ENCODE measurements at places on chromosomes 12 and 14.

DNA sequence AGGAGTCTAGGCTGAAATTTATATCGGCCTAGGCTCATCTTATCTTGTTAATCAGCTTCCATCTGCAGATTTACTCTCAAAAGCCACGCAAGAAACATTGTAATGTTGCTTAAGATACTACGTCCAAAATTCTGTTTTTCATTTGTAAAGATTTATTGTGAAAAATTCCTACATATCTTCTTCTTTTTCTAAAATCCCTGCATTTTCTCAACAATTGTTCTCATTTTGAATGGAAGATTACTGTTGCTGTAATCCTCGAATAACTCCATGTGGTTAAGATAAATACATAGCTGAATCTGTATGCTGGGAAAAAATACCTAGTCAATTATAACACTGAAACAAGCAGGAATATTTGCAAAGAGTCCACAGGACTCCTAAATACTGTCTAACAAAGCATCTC is 15.6 kb downstream of the INSM2 start:
- DNase-seq = no peak

DNA sequence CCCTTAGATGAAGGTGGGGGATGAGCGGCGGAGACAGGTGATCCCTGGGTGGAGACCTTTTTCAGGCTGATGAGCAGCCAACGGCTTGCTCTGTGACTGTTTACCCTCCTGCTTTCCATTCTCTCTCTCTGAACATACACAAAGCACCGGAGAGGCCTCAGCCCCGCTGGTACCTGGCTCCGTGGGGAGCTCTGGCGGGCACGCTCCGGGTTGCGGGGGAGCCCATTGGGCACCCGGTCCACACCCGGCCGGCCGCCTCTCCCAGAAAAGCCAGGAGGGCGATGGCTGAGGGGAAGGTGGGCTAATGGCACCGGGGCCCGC is 545 bp downstream of the SMARCC2 start:
- DNase-seq = no peak

- no peak for DNase-seq
These were observed 545.4 kb downstream of the FOXG1 start for GRCh38 chr14:29311983-29312382.

- DNase-seq = no peak
These were observed 41.6 kb upstream of the RIC8B start for GRCh38 chr12:106732890-106733289.

- no peak for DNase-seq
These were observed 151.9 kb upstream of the NOS1 start for GRCh38 chr12:117513353-117513752.

GRCh38 chr12:53265783-53266182 is 2.3 kb upstream of the ESPL1 start:
- DNase-seq = no peak

GRCh38 chr14:69877492-69877891 is 1.7 kb upstream of the SMOC1 start:
- DNase-seq = peak; percentile 6

DNA sequence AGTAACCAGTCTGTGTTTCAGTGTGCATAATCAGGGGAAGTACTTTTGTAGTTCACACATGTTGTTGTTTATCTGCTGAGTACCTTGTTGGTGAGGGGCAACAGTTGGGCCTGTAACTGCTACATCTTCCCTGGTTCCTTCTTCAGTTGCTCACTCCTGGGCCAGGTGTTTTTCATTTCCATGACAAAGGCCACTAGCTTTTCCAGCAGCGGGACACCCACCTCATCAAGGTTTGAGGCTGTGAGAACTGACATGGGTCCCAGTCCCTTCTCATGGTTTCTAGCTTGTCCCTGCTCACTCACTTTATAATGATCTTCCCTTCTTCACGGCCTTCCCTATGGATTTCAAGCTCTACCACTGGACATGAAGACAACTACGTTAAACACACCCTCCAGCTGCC is 1.5 kb upstream of the NOXRED1 start:
- no peak for DNase-seq
